ENCODE measurements at places on chromosomes 5 and 9.

DNA sequence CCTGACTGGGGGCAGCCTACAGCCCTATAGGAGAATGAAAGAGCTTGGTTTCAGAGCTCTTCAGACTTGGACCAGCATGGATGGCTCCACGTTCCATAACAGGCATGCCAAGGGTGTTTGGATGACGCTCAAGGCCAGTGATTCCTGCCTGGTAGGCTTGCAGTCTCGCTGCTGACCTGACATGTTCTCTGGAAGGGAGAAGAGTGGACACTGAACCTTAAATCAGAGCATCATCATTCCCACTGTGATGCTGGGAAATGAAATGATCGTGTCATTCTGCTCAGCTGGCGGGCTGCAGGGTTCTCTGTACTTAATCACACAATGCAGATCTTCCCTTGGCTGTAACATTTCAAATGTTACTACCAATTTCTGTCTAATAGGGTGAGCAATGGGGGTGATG lies 57.0 kb downstream of the CFAP90 start:
- DNase-seq: no peak

DNA sequence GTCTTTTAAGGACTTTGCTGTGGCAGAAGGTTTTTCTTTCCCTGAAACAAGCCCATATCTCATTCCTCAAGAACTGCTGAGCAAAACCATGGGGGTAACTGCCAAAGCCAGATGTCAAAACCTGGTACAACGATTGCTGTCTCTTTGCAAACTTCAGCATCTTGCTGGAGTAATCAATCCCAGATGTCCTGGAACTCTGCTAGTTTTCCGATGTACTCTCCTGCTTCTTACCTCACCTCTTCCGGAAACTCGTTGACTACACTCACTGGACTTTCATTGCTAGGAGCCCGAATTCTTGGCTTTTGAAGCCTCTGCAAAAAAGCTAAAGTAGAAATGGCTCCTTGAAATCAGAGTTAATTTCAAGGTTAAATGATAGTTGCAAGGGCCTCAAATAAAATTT lies 23.3 kb downstream of the RAD1 start:
- no peak for DNase-seq

DNA sequence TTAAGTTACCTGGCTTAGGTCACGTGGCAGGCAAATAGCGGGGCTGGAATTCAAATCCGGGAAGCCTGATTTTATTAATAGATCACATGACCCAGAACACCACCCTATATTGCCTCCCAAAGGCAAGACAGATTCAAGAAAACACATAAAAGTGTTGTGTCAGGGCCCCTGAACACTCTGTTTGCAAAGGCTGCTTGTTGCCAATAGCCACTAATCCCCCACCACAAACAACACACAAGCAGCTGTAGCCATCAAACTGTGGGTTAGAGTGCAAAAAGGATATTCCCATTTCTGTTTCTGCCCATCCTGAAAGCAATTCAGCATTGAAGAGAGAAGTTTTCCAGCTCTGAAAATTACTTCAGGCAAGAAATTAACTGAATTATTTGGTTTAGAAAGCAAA lies 358.9 kb upstream of the RFX3 start:
- DNase-seq: no peak

DNA sequence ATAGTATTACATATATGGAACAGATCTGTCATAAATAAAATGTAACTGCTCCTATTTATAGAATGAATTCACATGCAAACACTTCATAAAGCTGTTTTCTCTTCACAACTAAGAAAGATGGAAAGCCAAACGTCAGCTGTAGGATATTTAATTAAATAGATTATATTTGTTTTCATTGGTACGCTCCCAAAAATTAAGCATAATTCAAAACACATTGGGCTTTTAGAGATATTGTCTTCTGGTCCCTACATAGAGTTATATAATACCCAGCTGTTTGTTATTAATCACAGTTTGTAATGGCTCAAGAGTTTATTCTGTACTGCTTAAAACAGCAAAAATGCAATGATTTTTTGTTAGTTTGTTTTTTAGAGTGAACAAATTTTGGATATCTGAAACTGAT lies 61.2 kb downstream of the MRPS30 start:
- no peak for DNase-seq

DNA sequence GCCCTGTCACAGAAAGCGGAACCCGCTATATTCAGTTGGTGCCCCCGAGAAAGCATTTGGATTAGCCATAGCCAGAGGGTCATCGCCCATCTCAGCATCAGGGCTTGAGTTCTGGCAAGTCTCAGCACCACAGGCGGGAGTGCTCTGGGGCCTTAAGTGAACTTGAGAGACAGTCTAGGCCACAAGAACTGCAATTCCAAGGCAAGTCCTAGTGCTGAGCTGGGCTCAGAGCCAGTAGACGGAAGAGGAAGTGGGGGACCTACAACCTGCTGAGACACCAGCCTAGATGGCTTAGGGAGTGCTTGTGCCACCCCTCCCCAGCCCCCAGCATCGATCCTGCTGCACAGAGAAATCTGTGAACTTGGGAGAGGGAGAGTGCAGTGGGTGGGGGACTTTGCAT lies 594.9 kb downstream of the CCDC171 start:
- DNase-seq: no peak

- no peak for DNase-seq
Observed at GRCh38 chr5:111480346-111480745, 32.0 kb downstream of the STARD4 start.

DNA sequence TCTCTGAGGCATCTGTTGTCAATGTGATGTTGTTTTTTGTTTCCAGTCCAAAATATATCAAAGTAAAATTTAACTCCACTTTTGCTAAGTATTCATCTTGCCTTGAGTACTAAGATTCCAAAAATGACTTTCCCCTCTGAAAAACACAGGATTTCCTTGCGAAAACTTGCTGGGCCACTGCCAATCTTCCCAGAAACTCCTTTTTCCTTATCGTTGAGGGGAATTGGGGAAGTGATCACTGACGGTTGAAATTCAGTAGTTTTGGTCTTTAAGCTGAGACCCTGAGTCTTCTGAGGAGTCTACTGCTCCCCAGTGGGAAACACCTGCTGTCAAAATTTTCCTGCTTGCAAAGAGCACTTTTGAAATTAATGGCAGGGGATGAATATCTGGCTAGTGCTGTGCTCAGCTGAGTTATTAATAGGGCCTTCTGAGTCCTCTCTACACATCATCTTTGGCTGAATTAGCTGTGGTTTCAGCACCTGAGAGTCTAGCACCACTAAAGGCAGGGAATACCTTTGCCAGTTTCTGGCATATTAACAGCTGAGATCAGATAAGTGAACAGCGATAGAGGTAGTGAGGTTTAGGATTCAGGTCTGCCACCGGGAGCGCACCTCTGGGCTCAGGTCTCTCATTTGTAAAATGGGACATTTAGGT lies 18.0 kb downstream of the TLR4 start:
- no peak for DNase-seq

GRCh38 chr9:113901221-113901688 lies 25.1 kb downstream of the ZNF618 start:
- DNase-seq: no peak

DNA sequence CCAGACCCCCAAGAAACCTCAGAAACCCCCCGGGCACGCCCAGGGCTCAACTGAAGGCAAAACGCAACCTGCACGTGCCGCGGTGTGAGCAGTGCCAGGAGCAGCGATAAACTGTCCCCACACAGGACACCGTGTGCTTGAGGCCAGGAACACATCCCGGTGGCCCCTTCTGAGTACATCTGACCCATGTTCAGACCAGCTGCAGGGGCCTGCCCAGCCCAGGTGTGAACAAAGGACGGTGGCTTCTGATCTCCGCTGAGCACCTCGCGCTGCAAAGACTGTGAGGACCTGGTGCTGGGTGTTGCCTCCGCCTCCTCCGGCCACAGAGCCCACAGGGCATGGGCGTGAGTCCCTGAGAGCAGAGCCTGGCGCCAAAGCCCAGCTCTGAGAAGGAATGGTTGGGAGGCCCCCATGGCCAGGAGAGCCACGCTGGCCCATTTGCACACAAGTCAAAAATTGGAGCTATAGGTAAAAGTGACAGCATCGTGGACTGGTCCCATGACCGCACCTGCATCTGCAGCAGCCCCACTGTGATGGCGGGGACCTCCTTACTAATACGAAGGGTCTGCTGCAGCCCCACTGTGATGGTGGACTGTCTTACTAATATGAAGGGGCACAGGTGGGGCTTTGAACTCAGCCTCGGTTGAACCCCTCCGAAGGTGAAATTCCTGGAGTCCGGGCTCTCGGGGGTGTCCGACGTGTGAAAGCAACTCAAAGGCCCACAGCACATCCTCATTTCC lies 31.5 kb downstream of the NDUFS6 start:
- DNase-seq: no peak

- DNase-seq: no peak
Observed at GRCh38 chr5:116696366-116696765, 121.7 kb upstream of the SEMA6A start.

DNA sequence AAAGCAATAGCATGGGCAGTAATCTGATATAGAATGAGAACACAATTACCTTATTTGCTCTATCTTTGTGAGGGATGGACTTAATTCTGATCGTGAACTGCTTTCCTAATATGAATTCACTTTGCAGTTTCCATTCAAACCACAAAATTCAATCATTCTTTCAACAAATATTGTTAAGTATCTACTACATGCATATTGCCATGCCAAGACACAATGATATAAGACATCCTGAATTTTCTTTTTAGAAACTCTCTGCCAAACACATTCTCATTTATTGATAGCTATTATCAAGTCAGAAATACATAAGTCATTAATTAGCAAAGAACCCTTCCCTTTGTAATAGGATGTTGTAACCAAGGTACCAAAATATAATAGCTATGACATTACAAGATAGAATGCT lies 121.6 kb upstream of the TARS1 start:
- DNase-seq: no peak

DNA sequence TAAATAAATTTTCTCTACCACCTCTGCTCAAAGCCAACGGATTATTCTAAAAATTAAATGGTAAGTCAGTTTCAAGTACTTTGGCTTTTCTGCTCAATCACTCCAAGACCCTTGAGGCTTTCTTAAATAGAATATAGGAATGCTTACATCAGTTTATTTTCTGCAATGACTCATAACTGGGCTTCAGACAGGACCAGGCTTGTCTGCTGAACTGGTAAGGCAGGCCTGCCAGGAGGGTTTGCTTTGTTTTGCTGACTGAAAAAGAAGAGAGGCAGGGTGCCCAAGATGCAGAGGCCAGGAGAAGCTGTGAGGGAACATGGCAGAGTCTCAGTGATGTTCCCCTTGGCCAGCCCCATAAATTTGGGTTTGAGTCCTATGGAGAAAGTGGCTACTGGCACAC lies 60.3 kb upstream of the EPB41L4A start:
- DNase-seq: no peak

DNA sequence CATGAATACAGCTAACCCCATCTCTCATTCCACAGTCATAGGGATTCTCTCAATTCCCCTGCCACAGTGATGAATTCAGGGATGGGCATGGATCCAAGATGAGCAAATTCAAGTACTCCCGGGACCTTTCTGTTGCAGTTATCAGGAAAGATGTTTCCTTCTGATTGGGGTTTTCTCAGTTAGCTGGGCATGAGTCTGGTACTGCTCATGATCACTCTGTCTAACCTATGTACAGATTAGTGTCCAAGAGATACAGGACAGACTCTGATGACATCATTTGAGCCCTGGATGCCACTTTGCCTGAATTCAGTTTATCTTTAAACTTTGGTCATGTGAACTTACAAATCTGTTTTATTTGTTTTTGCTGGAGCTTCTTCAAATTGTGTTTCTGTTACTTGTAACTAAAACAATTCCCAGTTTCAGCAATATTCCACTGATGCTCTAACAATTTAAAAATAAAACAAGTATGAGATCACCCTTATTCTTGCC lies 257.7 kb upstream of the KLF9 start:
- no peak for DNase-seq

- DNase-seq: no peak
Observed at GRCh38 chr5:115461093-115461492, 83.5 kb downstream of the FEM1C start.

DNA sequence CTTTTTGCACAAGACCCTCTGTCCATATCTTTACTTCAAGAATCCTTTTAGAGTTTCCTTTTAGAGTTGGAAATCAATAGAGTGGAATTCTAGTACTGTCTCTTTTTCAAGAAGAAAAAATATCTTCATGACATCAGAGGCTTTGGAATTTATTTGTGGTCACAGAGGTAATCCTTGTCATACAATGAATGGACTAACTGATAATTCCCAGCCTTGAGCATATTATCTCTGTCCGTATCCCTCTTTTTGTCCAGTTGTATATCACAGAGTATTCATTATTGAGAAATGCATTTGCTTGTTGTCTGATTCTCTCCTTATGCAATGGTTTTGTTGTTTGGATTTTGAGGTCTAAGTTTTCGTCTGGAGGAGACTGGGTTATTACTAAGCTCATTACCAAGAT lies 82.0 kb upstream of the HAPLN1 start:
- no peak for DNase-seq

DNA sequence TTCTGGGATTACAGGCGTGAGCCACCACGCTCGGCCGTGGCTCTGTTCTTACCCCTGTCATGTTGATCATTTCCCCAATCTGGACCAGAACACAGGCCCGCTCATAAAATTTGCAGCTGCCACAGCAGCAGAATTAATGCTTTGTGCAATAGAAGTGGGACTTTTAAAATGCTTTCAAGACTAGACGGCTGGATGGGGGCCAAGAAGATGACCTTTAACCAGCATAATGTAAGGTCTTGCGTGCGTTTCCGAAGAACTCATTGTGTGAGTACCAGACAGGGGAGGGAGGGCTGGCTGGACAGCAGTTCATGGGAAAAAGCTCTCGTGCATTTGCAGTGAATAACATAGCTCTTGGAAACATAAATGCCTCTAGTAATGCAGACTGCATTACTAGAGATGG lies 3.5 kb upstream of the WDR38 start:
- DNase-seq: no peak

All from CD4-positive, alpha-beta T cell treated with Interleukin-12 subunit alpha and Interleukin-12 subunit beta, for 1 hour (primary cell).